ENCODE measurements at places on chromosomes 7 and 10.

DNA sequence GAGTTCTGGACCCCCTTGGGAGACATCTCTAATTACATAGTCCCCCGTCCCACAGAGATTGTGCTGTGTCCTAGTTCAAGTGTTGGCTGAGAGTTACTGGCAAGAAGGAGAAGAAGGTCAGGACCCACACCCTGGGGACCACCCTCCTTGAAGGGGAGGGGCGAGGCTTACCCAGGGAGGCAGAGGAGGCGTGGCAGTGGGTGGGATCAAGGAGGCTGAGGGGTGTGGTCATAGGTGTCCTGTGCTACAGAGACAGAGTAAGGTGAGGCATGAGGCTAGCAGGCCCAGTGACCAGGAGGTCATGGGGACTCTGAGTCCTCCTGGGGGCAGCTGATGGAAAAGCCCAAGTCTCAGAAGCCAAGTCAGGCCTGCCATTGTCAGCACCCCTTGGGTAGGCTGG, 29.4 kb upstream of the ADCYAP1R1 start:
- H3K27ac ChIP-seq = no peak overlapping the region
- H3K36me3 ChIP-seq = no peaks in the 10 kb centered on the region
- no peaks in the 10 kb centered on the region for H3K27me3 ChIP-seq
- H3K4me3 ChIP-seq = no peak overlapping the region
- DNase-seq = no peak
- H3K4me1 ChIP-seq = peaks cover 9% of the 10 kb centered on the region

- H3K4me1 ChIP-seq = no peaks in the 10 kb centered on the region
- H3K36me3 ChIP-seq = peaks cover 75% of the 10 kb centered on the region
- H3K4me3 ChIP-seq = no peak overlapping the region
- H3K27me3 ChIP-seq = no peaks in the 10 kb centered on the region
- DNase-seq = no peak
These were observed 6.9 kb downstream of the NOLC1 start for GRCh38 chr10:102159051-102159597.

DNA sequence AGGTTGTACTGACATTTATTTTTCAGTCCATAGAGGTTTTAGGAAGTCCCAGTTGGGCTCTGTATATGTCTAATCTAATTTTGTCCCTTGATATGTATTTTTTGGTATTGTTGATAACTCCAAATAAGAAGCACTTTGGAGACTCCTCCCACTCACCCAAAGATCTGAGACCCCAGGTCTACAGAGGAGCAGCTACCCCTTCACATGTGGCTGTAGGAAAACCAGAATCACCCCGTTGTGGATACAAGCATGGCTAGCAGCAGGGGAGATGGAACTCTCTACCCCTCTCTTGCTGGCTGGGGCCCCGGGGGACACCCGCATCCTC, 9.4 kb downstream of the HHEX start:
- peak overlapping the region; percentile 33 for H3K4me3 ChIP-seq
- H3K27me3 ChIP-seq = peaks cover 24% of the 10 kb centered on the region
- peaks cover 16% of the 10 kb centered on the region for H3K4me1 ChIP-seq
- H3K27ac ChIP-seq = no peak overlapping the region

- no peak overlapping the region for H3K4me3 ChIP-seq
- no peaks in the 10 kb centered on the region for H3K4me1 ChIP-seq
- no peak overlapping the region for H3K27ac ChIP-seq
- no peaks in the 10 kb centered on the region for H3K36me3 ChIP-seq
- DNase-seq = no peak
These were observed 865.9 kb downstream of the LRMDA start for GRCh38 chr10:76297358-76297757.

- H3K4me3 ChIP-seq = no peak overlapping the region
- no peaks in the 10 kb centered on the region for H3K27me3 ChIP-seq
- no peaks in the 10 kb centered on the region for H3K36me3 ChIP-seq
- DNase-seq = no peak
- peaks cover 2% of the 10 kb centered on the region for H3K4me1 ChIP-seq
These were observed 113.6 kb downstream of the GRK5 start for GRCh38 chr10:119320981-119321380.

- no peak for DNase-seq
- no peaks in the 10 kb centered on the region for H3K4me1 ChIP-seq
- peaks cover 6% of the 10 kb centered on the region for H3K36me3 ChIP-seq
- H3K27me3 ChIP-seq = no peaks in the 10 kb centered on the region
- H3K27ac ChIP-seq = no peak overlapping the region
These were observed 24.3 kb downstream of the CAPZA2 start for GRCh38 chr7:116886543-116887156.

GRCh38 chr10:92995509-92995908, 65.1 kb upstream of the CYP26C1 start:
- no peaks in the 10 kb centered on the region for H3K27me3 ChIP-seq
- H3K27ac ChIP-seq = no peak overlapping the region
- no peak overlapping the region for H3K4me3 ChIP-seq
- no peak for DNase-seq

GRCh38 chr10:121079226-121079625, 228.1 kb downstream of the WDR11 start:
- no peak for DNase-seq
- H3K36me3 ChIP-seq = no peaks in the 10 kb centered on the region
- no peak overlapping the region for H3K27ac ChIP-seq
- no peaks in the 10 kb centered on the region for H3K27me3 ChIP-seq
- no peaks in the 10 kb centered on the region for H3K4me1 ChIP-seq

GRCh38 chr10:125761961-125762360, 13.7 kb downstream of the MMP21 start:
- H3K27ac ChIP-seq = no peak overlapping the region
- no peak for DNase-seq
- no peaks in the 10 kb centered on the region for H3K4me1 ChIP-seq
- peaks cover 63% of the 10 kb centered on the region for H3K36me3 ChIP-seq

- no peak for DNase-seq
- H3K4me1 ChIP-seq = peaks cover 14% of the 10 kb centered on the region
- no peak overlapping the region for H3K27ac ChIP-seq
- H3K36me3 ChIP-seq = no peaks in the 10 kb centered on the region
These were observed 14.7 kb upstream of the CSGALNACT2 start for GRCh38 chr10:43123361-43124093.

DNA sequence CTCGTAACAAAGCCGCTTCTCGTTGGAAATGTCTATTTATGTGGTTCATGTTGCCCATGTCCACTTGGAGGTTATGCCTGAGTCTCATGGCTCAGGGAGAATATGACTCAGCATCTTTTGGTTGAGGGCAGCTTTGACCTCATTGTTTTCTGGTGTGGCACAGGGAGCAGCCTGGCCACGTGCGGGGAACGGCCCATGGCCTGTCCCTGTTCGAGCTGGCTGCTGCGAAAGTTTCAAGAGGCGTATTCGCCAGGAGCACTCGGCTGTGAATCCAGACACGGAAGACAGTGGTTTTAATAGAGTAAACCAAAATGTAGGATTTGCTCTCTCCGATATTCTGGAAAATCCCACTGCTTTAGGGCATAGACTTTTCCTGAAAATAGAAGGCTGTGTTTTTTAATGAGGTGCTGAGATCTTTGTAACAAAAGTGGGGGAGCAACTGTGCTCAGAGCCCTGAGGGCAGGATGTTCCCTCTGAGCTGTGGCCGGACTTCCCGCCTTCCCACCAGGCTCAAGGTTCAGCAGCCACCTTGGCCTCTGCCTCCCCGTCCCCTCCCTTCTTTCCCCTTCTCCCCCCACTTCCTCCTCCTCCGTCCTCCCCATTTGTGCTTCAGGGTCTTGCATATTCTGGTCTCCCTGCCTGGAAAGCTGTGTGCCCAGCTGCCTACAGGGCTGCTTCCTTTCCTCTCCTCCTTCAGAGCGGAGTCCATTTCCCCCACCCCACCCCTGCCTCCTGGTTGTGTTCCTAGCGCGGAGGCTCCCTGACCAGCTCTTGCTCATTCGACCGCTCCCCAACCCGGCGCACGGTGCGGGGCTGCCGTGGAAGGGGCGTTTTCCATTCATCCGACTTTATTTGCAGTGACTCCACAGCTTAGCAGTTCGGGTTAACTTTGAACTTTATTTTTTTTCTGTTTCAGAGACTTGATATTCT, 642.0 kb downstream of the SDK1 start:
- no peak overlapping the region for H3K27ac ChIP-seq
- DNase-seq = no peak

DNA sequence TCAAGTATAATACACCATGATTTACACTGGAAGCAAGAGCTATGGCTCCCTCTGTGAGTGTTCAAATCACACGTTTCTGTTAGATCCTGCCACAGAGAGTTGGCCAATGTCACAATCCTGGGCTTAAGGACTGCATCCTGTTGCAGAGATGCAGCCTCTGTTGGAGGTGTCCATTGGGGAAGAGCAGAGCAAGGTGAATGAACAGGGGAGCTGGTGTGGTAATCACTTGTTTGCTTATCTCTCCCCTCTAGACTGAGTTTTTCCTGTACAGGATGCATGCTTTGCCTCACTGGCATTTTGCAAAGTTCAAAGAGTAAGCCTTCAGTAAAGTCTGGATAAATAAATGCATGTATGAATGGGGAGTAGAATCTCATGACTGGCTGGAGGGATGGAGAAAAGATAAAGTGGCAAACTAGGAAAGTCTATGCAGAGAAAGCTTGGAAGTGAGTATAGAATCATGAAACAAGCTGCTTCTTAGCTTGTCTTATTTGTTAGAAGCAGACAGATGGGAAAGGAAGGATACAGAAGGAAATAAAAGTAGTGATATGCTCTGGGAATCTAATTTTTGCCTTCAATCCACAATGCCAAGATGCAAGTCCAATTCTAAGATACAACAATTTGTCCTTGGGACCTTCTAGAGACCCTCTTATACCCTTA, 605.9 kb downstream of the KCNMA1 start:
- no peak for DNase-seq
- no peaks in the 10 kb centered on the region for H3K36me3 ChIP-seq
- H3K4me3 ChIP-seq = no peak overlapping the region
- H3K27ac ChIP-seq = no peak overlapping the region

GRCh38 chr7:66142334-66142733, 27.7 kb downstream of the CRCP start:
- no peaks in the 10 kb centered on the region for H3K27me3 ChIP-seq
- H3K36me3 ChIP-seq = peaks cover 54% of the 10 kb centered on the region
- no peak overlapping the region for H3K27ac ChIP-seq
- DNase-seq = no peak
- H3K4me3 ChIP-seq = no peak overlapping the region

DNA sequence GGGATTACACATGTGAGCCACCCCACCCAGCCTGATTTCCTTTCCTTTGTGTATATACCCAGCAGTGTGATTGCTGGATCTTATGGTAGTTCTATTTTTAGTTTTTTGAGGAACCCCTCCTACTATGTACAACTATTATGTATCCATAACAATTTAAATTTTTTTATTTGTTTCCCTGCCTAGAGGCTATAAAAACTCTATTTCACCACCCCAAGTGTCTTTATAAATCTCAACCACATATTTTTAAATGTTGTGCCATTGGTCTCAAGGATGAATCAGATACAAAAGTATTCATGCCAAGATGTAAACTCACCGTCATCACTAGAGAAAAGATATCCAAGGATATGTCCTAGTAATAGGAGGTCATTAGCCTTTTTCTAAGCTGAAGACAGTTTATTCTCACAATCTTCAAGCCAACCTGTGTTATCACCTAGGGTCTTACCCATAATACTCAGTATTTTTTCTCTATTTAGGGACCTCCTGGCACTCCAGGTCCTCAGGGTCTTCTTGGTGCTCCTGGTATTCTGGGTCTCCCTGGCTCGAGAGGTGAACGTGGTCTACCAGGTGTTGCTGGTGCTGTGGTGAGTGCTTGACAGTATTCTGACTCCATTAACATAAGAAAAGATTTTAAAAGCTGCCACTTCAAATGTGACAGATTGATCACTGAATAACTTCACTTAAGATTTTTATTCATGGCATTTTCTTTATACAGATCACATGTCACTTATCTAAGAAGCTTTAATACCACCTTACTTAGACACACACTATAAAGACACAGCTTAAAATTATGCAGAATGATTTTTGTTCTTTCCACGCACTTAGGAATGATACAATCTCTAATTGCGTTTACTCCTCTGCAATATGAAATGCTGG, 29.4 kb downstream of the COL1A2 start:
- no peaks in the 10 kb centered on the region for H3K27me3 ChIP-seq
- H3K4me3 ChIP-seq = no peak overlapping the region
- H3K36me3 ChIP-seq = no peaks in the 10 kb centered on the region
- no peak for DNase-seq

- no peak overlapping the region for H3K27ac ChIP-seq
- no peaks in the 10 kb centered on the region for H3K4me1 ChIP-seq
- H3K36me3 ChIP-seq = peaks cover 54% of the 10 kb centered on the region
- no peaks in the 10 kb centered on the region for H3K27me3 ChIP-seq
These were observed 46.1 kb downstream of the OGDH start for GRCh38 chr7:44652535-44652934.

DNA sequence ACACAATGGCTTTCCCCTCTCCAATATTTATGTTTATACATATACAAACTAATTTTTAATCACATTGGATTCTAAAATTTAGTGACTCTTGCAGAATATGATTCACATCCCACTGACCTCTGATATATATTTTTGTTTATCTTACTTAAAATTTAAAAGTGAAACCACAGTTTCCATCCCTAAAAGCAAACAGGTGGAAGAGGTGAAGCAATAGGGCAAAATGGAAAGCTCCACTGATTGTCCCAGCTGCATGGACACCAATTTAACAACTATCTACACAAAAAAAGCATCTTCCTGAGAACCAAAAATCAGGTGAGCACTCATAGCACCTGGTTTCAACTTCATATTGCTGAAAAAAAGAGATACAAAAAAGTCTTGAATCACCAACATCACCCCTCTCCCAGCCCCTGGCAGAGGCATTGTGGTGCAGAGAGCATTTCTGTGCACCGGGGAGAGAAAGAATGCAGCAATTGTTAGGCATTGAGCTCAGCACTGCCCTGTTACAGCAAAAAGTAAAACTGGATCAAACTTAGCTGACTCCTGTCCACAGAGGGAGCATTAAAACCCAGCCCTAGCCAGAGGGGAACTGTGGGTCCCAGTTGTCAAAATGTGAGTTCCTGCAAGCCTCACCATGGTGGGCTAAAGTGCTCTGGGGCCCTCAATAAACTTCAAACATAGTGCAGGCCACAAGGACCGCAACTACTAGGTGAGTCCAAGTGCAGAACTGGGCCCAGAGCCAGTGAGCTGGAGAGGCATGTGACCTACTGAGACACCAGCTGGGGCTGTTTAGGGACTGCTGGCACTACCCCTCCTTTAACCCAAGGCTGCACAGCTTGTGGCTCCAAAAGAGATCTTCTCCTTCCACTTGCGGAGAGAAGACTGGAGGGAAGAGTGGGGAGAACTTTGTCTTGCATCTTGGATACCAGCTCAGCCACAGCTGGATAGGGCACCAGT, 92.1 kb downstream of the SIRT1 start:
- no peak overlapping the region for H3K4me3 ChIP-seq
- no peaks in the 10 kb centered on the region for H3K4me1 ChIP-seq
- no peak for DNase-seq
- H3K27me3 ChIP-seq = no peaks in the 10 kb centered on the region
- peaks cover 53% of the 10 kb centered on the region for H3K36me3 ChIP-seq

DNA sequence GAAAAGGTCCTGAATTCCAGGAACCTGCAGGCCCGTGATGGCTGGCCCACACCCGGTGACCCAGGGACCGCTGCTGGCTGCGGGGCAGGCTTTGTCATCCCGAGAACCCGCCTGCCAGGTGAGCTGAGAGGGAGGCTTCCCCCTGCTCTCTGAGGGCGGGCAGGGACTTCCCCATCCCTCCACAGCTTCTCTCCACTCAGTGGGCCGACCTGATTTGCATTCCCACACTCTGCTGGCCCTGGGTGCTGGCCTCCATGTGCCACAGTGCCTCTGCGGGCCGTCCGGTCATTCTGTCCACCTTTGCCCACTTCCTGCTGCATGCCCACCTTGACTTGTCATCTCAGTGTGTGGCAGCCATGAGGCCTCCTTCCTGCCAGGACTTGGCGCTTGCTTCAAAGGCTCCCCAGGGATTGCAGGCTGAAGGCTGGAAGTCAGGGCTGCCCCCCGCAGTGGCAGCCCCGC, 35.3 kb downstream of the PALD1 start:
- no peaks in the 10 kb centered on the region for H3K27me3 ChIP-seq
- no peaks in the 10 kb centered on the region for H3K36me3 ChIP-seq
- no peak overlapping the region for H3K27ac ChIP-seq
- no peak for DNase-seq
- no peak overlapping the region for H3K4me3 ChIP-seq

Measured in effector memory CD4-positive, alpha-beta T cell (primary cell).